Stimulated activated CD8-positive, alpha-beta memory T cell treated with anti-CD3 and anti-CD28 coated beads, Interleukin-15, amount 100 ng/mL, for 24 hours (primary cell): ENCODE measurements at places on chromosomes 6 and 20.

GRCh38 chr20:41204304-41205265 lies 67.2 kb downstream of the PLCG1 start:
- no peak for DNase-seq

GRCh38 chr20:15834857-15835256 lies 738.4 kb downstream of the KIF16B start:
- DNase-seq: no peak

DNA sequence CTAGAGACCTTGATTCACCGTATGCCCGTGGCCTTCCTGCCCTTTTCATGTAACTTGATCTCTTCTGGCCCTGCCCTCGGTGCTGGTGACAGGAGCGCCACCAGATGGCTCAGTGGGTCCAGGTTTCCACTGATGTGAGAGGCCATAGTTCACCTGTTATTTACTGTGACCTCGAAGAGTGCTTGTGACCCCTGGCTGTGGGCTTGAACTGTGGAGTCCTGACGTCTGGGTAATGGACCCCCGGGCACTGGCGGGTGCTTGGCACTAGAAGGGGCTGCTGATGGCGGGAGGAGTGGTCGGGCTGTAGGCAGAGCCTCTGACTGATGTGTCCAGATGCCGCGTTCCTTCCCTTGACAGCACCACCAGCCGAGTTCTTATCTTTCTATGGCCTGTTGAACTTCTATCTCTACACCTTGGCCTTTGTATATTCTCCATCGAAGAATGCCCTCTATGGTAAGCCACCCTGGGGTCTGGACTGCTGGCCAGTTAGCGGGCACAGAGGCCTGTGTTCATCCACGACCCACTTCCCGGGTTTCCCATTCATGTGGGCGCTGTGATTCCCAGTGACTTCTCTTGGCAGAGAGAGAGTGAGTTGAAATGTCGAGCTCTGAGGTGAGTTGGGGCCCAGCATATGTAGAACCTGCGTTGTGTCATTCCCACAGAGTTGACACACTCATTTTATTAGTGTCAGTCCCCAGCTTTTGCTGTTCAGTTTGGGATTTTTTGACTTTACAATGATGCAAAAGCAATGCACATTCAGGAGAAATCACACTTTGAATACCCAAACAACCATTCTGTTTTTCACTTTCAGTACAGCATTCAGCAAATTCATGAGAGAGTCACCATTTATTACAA lies 14.9 kb downstream of the DYNLT1 start:
- no peak for DNase-seq

- DNase-seq: no peak
These were observed 328.9 kb downstream of the FARS2 start for GRCh38 chr6:5590187-5590586.
